ENCODE measurements at places on chromosomes 16 and 17.
A peak's percentile ranks its signal among the peaks of the same experiment; 100 is the strongest.

- no peak for DNase-seq
Measured at GRCh38 chr17:70024253-70024652, 50.8 kb upstream of the KCNJ16 start.

- no peak for DNase-seq
Measured at GRCh38 chr17:79129523-79129922, 54.9 kb downstream of the ENGASE start.

DNA sequence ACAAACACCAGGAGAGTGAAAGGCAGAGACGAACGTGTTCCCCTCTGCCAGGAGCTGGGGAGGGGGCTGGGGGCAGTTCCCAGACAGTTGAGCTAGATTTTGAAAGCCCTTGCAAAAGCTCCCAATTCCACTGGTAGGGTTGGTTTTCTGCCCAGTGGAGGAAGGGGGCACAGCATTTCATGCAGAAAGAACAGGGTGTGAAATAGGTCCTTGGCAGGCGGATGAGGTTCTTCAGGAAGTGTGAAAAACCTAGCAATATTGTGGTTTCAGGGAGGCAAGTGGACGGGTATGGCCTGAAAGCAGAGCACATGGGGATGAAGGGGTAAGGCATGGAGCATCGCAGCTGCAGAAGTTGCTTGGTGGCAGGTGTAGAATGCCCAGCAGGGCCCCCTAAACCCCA lies 248.3 kb downstream of the KATNIP start:
- no peak for DNase-seq

DNA sequence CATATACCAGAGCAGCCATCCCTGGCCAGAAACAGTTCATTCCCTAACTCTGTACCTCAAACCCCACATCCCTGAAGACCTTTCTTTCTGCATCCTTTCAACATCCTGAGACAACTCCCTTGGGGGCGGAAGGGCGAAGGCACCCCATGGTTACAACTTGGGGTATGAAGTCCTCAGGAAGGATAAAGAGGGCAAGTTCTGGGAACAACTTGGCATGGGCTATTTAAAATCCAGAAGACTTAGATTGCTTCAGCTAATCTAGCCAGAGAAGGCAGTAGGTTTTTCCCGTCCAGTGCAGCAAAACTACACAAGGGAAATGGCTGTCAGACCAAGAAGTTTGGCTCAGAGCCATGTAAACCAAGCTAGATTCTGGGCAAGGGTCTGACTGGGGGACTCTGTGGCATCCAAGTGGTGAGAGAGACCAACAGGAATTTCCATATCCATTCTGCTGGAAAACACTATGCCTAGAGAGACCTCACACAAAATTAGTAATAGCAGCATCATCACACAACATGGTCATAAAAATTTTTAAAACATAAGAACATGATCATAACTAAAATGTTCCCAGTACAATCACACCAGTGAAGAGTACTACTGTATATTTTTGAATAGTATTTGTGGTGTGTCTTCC lies 113.2 kb downstream of the CDYL2 start:
- DNase-seq, result no peak

GRCh38 chr16:4729876-4730275 lies 4.2 kb downstream of the ANKS3 start:
- DNase-seq, result no peak

- DNase-seq, result peak; percentile 73
Measured at GRCh38 chr16:10918294-10919002, 23.8 kb downstream of the DEXI start.

GRCh38 chr16:78310990-78311561 lies 211.6 kb downstream of the WWOX start:
- no peak for DNase-seq

GRCh38 chr17:48432820-48433775 lies 3.1 kb upstream of the SKAP1 start:
- DNase-seq, result no peak

- DNase-seq, result no peak
Measured at GRCh38 chr17:68733241-68734176, 132.3 kb upstream of the FAM20A start.

DNA sequence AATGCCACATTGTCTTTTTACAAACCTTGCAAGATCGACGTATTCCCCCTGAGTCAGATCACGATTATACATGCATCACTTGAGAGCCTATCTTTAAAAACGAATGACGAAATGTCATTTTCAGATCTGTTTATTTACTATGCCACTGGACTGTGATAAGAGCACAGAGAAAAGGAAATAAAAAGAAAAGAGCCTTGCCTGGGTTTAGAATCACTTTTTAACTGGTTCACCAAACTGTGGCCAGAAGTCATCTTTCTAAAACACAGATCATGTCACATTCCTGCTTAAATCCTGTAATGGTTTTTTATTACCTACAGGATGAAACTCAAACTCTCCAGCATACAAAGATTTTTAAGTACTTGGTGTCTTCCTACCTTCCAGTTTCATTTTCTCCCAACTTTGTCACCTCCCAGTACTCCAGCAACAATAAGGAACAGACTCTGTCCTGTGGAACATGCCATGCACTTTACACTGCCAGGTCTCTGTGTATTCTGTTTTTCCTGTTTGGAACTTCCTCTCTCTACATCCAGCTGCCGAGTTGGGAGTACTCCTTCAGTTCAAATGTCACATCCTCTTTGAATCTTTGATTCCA lies 91.5 kb downstream of the SNX11 start:
- DNase-seq, result no peak

GRCh38 chr16:82137822-82138167 lies 32.2 kb downstream of the MPHOSPH6 start:
- no peak for DNase-seq

DNA sequence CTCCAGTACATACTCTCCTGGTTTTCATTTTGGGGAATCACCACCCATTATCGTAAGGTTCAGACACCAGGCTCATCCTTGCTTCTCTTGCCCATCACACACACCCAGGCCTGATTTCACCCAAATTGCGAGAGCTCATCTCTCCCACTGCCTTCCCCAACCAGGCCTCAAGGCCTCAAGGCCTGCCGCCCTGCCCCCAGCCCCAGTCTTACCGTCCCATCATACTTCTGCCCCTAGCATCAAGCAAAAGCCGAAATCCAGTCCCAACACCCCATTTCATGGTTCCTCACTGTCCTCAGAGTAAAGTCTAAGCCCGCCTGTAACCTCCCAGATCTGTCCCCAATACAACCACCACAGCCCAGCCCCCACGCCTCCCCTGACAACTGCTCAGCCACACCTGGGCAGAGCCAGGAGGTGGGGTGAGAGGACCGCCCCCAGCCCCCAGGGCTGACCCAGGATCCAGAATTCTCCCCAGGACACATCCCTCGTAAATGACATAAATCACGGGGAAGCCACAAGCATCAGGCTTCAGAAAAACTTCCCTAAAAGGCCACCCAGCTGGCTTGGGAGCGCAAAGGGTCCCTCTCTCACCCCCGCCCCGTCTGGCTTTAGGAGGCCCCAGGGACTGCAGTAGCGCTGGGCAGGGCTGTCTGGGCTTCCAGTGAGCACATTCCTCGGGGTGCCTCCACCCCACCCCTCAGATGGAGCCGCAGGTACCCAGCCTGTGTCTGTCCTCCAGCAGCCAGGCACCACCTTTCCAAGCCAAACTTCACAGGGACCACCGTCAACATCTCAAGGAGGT lies 9.6 kb upstream of the P2RX1 start:
- DNase-seq, result no peak

DNA sequence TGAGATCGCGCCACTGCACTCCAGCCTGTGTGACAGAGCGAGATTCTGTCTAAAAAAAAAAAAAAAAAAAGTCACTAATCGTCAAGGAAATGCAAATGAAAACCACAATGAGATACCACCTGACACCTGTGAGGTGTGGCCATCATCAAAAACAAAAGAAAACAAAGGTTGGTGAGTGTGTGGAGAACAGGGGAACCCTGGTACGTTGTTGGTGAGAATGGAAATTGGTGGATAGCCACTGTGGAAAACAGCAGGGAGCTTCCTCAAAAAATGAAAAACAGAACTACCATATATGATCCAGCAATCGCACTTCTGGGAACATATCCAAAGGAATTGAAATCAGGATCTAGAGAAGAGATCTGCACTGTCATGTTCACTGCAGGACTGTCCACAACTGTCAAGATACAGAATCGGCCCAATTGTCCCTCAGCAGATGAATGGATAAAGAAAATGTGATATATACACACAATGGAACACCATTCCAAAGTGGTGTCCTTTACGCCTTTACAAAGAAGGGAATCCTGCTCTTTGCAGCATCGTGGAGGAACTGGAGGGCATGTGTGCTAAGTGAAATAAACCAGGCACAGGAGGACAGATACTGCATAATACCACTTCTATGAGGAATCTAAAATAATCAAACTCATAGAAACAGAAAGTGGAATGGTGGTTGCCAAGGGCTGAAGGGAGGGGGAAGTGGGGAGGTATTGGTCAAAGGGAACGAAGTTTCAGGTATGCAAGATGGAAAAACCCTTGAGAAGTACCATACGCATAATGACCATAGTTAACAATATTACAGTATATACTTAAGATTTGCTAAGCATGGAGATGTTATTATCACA lies 63.5 kb upstream of the PLCG2 start:
- no peak for DNase-seq

GRCh38 chr16:88870608-88871348 lies 4.3 kb upstream of the PABPN1L start:
- no peak for DNase-seq

All from activated T-cell treated with anti-CD3 and anti-CD28 coated beads, Interleukin-2, amount 50 U/mL, for 1 hour (primary cell).